K562 (cell line): ENCODE measurements at places on chromosomes 7 and 10.

DNA sequence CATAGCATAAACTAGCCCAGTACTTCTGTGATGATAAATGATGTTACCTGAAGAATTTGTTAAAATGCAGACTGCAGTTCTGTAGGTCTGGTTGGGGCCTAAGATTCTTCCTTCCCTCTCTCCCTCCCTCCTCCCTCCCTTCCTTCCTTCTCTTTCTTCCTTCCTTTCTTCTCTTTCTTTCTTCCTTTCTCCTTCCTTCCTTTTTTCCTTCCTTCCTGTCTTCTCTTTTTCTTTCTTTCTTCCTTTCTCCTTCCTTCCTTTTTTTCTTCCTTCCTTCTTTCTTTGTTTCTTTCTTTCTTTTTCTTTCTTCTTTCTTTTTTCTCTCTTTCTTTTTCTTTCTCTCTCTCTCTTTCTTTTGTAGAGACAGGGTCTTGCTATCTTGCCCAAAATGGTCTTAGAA is 3.7 kb upstream of the SLC25A28 start:
- no peak for DNase-seq

- DNase-seq, result no peak
These were observed 524.8 kb upstream of the SORCS1 start for GRCh38 chr10:107689323-107689722.

DNA sequence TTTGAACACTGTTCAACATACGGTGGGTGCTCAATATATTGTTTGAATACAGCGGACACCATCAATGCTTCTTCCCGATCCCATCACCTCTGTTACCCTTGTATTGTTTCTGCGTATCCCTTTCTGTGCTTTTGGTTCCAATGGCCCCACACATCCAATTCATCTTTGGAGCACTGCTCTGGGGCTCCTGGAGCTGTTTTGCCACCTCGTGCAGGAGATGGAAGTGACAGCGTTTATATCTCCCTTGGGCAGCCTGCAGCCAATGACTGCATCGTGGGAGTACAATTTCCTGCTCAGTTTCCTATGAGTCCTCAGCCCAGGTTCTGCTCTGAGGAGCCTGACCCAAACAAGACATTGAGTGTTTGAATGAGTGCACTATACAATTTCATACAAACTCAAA is 50.2 kb upstream of the PIK3CG start:
- DNase-seq, result no peak

- DNase-seq, result no peak
These were observed 85.5 kb downstream of the ETV1 start for GRCh38 chr7:13904007-13904406.

DNA sequence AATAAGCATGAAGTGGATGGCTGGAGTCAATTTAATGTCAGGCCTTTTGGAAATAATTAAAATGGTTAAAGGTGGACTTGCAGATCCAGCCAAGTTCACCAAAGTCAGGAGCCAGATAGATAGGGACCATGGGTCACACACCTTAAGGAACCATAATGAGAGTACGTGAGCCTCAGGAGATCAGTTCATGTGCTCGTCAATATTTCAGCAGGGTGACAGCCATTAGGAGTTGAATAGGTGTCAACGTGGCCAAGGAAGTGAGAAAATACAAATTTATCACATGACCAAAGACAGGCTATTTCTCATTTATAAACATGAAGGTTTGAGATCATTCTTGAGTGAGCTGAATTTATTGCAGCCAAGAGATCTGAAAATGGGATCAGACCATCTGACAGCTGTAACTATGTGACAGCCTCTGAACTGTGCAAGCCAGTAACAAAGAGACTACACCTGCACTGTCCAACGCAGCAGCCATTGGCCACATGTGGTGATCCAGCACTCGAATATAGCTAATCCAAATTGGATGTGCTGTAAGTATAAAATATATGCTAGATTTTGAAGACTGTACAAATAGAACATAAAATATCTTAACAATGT is 249.7 kb upstream of the PTN start:
- no peak for DNase-seq

GRCh38 chr10:47412869-47413268 is 28.8 kb upstream of the ZNF488 start:
- no peak for DNase-seq

DNA sequence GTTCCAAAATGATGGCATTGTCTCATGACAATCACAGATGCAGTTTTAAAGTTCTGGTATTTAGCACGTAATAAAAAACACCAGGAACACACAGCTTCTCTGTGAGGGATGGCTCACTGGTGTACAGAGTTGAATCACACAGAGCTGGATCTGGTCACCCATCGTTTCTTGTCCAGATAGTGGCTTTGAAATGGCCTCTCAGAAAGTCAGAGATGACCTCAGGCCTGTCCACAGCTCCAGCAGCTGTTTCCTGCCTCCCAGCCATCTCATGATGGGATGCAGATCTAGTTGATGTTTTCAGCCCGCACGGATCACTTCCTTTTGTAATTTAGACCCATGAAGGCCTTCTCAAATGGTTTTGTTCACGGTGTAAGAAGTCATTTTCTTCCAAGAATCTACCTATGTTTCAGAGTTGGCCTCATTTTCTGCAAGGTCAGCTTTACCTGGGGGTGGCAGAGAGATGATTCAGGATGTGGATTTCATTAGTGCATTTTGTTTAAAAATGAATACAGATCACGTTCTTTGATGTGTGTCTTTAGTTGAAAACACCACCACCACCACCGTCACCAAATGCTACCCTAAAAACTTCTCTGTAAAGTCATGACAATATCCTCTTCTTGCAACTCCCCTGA is 166.2 kb downstream of the SNX10 start:
- DNase-seq, result no peak

- DNase-seq, result no peak
These were observed 38.5 kb downstream of the MLLT10 start for GRCh38 chr10:21572578-21572977.

GRCh38 chr7:93715234-93715633 is 140.7 kb upstream of the CALCR start:
- peak; percentile 73 for DNase-seq

DNA sequence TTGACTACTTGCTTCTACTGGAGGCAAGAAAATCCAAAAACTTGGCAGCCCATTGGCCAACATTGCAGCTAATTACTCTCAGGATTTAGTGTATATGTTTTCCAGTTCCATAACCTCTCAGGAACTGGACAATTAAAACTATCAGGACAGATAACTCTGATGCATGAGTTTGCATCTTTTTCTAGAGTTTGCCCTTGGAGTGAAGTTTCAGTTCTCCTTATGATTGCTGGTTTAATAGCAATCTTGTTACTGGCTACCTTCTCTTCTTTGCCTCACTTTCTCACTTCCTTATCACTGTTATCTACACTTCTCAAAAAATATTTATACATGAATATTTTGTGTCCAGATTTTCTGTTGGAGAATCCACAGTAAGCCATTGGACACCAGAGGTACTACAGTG is 735.9 kb downstream of the PCDH15 start:
- no peak for DNase-seq

DNA sequence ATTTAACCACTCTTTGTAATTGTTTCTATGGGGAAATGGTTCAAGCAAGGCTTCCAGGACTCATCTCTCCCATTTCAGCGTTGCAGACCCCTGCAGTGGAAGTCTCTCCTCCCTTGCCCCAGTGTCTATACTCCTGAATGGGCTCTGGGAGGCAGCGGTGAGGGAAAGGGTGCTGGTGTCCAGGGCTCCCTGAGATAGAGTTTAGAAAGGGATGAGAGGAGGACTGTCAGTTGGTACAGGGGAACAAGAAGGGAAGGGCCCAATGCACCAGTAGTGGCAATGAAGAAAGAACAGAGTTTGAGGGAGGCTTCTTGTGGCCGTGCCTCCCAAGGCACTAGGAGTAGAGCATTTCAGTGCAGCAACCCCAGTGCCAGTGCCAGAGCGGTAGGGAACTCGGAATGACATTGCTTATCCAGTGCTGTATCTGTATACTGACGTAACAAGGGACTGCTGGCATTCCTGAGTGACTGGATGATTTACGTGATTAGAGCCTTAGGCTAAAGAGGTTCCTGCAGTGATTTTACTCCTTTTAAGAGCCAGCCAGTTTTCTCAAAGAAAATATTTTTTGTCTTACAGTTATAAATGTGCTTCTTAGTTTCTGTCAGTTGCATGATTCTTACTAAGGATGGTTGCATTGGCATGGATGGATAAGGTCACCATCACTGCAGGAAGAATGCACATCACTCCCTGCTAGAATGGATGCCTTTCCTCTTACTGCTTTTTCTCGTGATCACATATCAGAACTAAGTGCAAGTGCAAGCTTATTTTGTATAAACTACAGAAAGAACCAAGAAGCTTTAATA is 28.0 kb downstream of the PRPF18 start:
- DNase-seq, result no peak
